ENCODE measurements at places on chromosomes 2 and 18.

DNA sequence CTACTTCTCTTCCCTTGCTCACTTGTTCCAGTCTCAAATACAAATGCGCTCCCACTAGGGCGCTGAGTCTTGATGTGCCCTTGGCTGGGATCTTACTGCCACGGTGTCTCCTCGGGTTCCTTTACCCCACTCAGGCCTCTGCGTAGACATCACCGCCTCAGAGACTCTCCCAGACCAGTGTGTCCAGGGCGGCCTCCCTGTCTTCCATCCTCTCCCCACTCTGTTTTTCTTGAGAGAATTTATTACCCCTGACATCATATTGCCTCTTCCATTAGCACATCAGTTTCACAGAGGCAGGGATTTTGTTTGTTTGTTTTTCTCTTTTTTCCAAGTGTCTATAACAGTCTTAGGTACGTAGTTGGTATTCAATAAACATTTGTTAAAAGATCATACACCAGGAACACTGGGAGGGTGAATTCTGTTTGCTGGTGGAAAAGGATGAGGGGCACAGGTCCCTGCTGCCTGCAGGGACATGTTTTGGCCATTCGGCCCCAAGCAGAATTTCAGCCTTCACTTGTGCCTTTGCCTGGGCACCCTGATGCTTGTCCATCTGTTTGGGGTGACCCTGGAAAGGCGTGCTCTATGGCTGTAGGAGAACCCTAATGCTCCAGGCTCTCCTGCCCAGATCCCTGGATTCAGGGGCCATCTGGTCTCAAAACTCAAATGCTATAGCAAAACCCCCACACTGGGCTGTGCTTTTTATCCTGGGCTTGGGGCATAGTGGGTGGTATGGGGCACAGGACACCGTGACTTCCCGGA is 55.0 kb downstream of the RPL37A start:
- DNase-seq: no peak

DNA sequence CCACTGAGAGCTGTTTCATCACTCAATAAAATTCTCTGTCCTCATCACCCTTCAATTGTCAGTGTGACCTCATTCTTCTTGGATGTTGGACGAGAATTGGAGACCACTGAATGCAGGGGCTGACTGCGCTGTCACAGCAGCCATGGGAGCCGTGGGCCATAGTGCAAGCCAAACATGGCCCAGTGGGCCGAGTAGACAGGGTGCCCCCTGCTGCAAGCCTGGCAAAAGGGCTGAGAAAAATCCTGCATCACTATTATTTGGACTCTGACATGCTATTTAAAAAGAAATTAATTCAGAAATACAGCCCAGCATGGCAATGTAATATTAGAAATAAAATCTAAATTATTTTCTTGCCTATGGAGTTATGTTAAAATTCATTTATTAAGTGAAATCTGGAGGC is 67.8 kb upstream of the FAM98A start:
- no peak for DNase-seq

GRCh38 chr2:106975641-106976040 is 89.7 kb upstream of the ST6GAL2 start:
- DNase-seq: no peak

DNA sequence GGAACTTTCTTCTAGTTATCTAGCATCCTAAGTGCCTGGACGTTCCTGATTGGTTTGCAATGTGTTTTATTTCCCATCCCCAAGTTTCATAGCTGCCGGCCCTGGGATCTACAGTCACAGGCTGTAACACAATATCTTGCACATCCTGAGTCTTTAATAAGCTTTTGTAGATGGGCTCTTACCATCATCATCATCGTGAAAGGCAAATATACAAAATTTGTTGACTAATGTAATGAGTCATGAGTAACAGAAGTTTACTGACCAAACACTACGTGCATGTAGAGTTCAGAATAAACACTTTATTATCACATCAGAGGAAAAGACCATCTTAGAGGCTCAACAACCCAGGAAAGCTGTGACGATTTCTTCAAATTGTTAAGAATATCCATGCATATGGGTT is 8.1 kb upstream of the TYMS start:
- DNase-seq: no peak

- no peak for DNase-seq
Observed at GRCh38 chr18:59909289-59910036, 9.7 kb downstream of the PMAIP1 start.

- no peak for DNase-seq
Observed at GRCh38 chr2:122660786-122661634, 905.6 kb downstream of the TSN start.

DNA sequence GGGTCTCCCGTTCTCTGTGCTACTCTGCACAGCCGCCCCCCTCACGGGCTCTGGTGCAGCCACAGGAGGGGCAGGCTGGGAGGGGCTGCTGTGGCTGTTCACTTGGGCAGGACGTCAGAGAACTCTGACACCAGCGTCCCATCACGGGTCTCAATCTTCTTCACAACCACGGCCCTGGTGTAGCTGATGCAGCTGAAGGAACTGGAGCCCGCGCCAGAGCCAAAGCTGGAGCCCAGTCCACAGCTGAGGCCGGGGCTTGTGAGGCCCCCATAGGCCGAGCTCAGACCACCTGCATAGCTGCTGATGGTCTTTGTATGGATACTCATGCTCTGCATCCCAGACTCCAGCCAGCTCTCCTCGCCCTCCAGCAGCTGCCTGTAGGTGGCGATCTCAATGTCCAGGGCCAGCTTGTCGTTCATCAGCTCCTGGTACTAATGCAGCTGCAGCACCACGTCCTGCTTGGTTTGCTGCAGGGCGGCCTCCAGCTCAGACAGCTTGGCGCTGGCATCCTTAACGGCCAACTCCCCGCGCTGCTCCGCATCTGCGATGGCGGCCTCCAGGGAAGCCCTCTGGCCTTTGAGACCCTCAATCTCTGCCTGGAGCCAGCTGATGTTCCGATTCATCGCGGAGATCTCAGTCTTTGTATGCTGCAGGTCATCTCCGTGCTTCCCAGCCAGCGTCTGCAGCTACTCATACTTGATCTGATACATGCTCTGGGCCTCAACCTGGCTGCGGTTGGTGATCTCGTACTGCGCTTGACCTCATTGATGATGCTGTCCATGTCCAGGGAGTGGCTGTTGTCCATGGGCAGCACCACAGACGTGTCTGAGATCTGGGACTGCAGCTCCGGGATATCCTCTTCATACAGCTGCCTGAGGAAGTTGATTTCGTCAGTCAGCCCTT is 7.4 kb upstream of the DUSP19 start:
- no peak for DNase-seq

GRCh38 chr2:104430359-104430740 is 423.6 kb upstream of the POU3F3 start:
- no peak for DNase-seq

GRCh38 chr2:118705032-118705431 is 142.4 kb downstream of the EN1 start:
- no peak for DNase-seq

- DNase-seq: no peak
Observed at GRCh38 chr18:46488471-46489213, 168.4 kb downstream of the LOXHD1 start.

- DNase-seq: no peak
Observed at GRCh38 chr2:219254590-219255201, 978 bp upstream of the TUBA4A start.

GRCh38 chr2:65388596-65389390 is 43.6 kb downstream of the SPRED2 start:
- DNase-seq: no peak

- DNase-seq: no peak
Observed at GRCh38 chr18:54964741-54965140, 5.5 kb upstream of the CCDC68 start.

DNA sequence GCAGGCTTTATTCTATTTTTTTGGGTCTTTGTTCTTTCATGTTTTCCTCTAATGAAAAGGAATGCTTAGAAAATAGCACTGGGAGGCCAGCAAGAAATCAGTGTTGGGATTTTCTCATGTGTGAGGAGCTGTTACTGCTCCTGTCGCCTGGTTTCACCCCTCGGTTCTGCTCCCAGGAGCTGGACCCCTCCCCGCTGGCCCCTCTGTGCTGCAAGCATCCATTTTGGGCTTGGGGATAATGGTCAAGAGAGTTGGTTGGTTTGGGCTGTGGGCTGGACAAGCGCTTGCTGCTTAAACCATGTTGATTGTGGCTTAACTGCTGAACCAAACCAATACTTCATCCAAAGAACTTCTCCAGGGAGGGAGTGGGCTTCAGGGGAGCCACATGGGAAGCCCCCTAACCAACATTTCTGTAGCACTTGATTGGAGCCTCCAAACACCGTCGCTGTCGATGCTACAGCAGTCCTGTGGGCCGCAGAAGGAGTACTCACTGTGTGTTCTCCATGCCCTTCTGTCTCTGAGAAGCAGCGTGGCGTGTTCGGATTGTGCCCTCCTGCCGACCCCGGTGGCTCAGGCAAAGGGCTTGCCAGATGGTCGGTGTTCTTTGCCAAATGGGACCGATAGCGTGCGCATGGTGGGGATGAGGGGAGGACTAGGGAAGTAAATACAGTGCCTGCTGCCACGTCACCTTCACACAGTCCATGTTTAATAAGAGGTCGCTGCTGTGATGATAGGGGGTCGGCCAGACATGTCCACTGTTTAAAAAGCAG is 40.0 kb downstream of the AGAP1 start:
- DNase-seq: no peak

GRCh38 chr18:10122988-10123950 is 209.5 kb downstream of the VAPA start:
- DNase-seq: no peak

- no peak for DNase-seq
Observed at GRCh38 chr2:10931710-10932255, 20.0 kb downstream of the KCNF1 start.

DNA sequence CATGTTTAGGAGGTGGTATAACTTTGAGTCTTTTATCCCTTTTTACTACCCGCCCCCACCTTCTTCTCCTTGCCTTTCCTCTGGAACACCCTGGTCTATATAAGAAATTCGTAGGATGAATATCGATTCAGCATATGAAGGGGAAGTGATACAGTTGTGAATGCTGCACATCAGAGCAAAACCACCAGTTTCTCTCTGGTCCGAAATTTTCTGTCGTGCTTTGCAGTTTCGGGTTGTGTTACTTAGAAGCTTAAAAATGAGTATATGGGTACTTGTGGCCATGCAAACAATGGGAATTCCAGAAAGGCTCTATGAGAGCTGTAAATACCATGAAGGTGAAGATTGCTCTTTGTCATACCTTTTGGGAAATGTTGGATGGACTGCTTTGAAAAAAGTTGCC is 60.6 kb downstream of the DAW1 start:
- DNase-seq: no peak

GRCh38 chr2:158935617-158936016 is 32.8 kb upstream of the TANC1 start:
- DNase-seq: no peak

DNA sequence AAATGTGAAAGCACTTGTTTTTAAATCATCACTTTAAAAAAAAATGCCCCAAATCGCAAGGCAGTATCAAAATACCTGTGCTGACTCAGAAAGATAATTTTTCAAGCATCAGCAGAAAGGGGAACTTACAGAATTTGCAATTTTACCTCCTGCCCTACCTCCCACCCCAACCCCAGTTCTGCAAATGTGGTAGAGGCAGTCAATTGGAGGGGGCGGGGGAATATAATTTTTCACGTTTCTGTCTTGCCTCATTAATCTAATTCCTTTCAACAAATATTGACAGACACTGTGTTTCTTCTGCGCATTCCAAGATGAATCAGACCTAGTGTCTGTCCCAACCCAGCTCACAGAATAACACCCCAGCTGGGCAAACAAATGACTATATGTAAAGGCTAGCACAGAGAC is 76.8 kb downstream of the ALPK2 start:
- no peak for DNase-seq

GRCh38 chr2:162245781-162246180 is 2.5 kb upstream of the FAP start:
- DNase-seq: no peak

- no peak for DNase-seq
Observed at GRCh38 chr2:8570637-8571036, 111.2 kb upstream of the ID2 start.

DNA sequence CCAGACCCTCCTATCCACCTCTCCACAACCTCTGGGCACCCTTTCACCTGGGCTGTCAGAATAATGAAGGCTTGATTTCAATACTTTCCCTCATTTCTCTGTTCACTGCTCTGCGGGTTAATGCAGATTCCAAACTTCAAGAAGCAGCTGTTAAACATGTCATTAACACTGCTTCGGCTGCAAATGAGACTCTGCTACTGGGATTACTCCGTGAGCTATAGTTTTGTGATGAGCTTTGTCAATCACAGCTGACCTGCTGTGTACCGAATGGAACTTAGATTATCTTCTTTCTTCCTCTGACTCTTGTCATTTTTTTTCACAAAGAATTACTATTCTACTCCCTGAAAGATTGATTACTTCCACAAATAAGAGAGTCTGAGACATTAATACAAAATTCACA is 160.5 kb downstream of the TMEM182 start:
- no peak for DNase-seq

GRCh38 chr18:45463451-45463850 is 151.8 kb upstream of the SLC14A2 start:
- DNase-seq: no peak
